A549 treated with Hydrocortisone at 1 μM for 4 hours (cell line): ENCODE measurements at places on chromosomes 2 and 18. TPM values are rescaled to one million over a fixed set of nuclear protein-coding genes. Genes with fewer than 3 reads are reported as not detected.

EFEMP1 gene
- total RNA-seq = 29.6 to 56.4 TPM (median 41.3 TPM) in 5 replicates

AQP12B gene
- total RNA-seq = not detected in 5 replicates

UGT1A4 gene
- total RNA-seq = 0.06 to 0.16 TPM (median 0.10 TPM) in 4 of 5 replicates, not detected in the other

IL36B gene
- 0.08 to 0.20 TPM (median 0.12 TPM) in 3 of 5 replicates, not detected in the others for total RNA-seq

CFAP65 gene
- 0.07 to 0.29 TPM (median 0.20 TPM) in 5 replicates for total RNA-seq

REG1B gene
- not detected in 5 replicates for total RNA-seq

CDH2 gene
- total RNA-seq = 32.3 to 60.1 TPM (median 45.1 TPM) in 5 replicates

QPCT gene
- 19.8 to 23.6 TPM (median 21.4 TPM) in 5 replicates for total RNA-seq

RAB10 gene
- 234 to 328 TPM (median 253 TPM) in 5 replicates for total RNA-seq

STAT4 gene
- total RNA-seq = 3.5 to 5.3 TPM (median 4.2 TPM) in 5 replicates

SIX3 gene
- 1.9 to 2.9 TPM (median 2.8 TPM) in 5 replicates for total RNA-seq

USP40 gene
- 23.2 to 26.7 TPM (median 23.9 TPM) in 5 replicates for total RNA-seq

FOXD4L1 gene
- 0.21 to 0.55 TPM (median 0.29 TPM) in 5 replicates for total RNA-seq

SETBP1 gene
- 0.37 to 0.59 TPM (median 0.57 TPM) in 5 replicates for total RNA-seq

ANKRD30B gene
- total RNA-seq = not detected in 5 replicates

ZNF385B gene
- 0.21 to 0.22 TPM in 2 of 5 replicates, not detected in the others for total RNA-seq

SLC66A3 gene
- total RNA-seq = 32.8 to 41.3 TPM (median 36.3 TPM) in 5 replicates

LIMS3 gene
- not detected in 5 replicates for total RNA-seq

NAT8 gene
- total RNA-seq = not detected in 5 replicates

RAB27B gene
- 10.7 to 18.2 TPM (median 11.1 TPM) in 5 replicates for total RNA-seq

HOXD3 gene
- total RNA-seq = 0.08 to 0.18 TPM (median 0.17 TPM) in 4 of 5 replicates, not detected in the other

MERTK gene
- 1.9 to 3.5 TPM (median 2.5 TPM) in 5 replicates for total RNA-seq

COL4A3 gene
- total RNA-seq = 0.41 to 1.3 TPM (median 1.0 TPM) in 5 replicates

SERPINB3 gene
- 0.10 to 0.16 TPM (median 0.13 TPM) in 3 of 5 replicates, not detected in the others for total RNA-seq

XRCC5 gene
- total RNA-seq = 163 to 223 TPM (median 184 TPM) in 5 replicates

CRYGB gene
- total RNA-seq = not detected in 5 replicates

CAPN14 gene
- total RNA-seq = 0.02 to 0.05 TPM (median 0.02 TPM) in 5 replicates

EGR4 gene
- 0.13 to 0.33 TPM (median 0.15 TPM) in 5 replicates for total RNA-seq

NTSR2 gene
- 0.05 to 0.09 TPM in 2 of 5 replicates, not detected in the others for total RNA-seq

KRTCAP3 gene
- total RNA-seq = 0.45 to 1.2 TPM (median 0.62 TPM) in 5 replicates

LOXHD1 gene
- total RNA-seq = not detected in 5 replicates

KLHL30 gene
- 0.14 to 0.30 TPM (median 0.25 TPM) in 5 replicates for total RNA-seq

TRIM43 gene
- 0.07 to 0.15 TPM (median 0.08 TPM) in 3 of 5 replicates, not detected in the others for total RNA-seq

GATA6 gene
- 1.4 to 1.7 TPM (median 1.4 TPM) in 5 replicates for total RNA-seq

EXOC6B gene
- 5.9 to 10.6 TPM (median 7.4 TPM) in 5 replicates for total RNA-seq

RESP18 gene
- total RNA-seq = not detected in 5 replicates

MLPH gene
- 270 to 331 TPM (median 308 TPM) in 5 replicates for total RNA-seq

ZC3H6 gene
- 0.29 to 0.69 TPM (median 0.31 TPM) in 5 replicates for total RNA-seq

FKBP7 gene
- total RNA-seq = 8.7 to 12.3 TPM (median 11.1 TPM) in 5 replicates
